Effector CD8-positive, alpha-beta T cell (primary cell): ENCODE measurements at places on chromosomes 1 and 21.
A peak's percentile ranks its signal among the peaks of the same experiment; 100 is the strongest.

DNA sequence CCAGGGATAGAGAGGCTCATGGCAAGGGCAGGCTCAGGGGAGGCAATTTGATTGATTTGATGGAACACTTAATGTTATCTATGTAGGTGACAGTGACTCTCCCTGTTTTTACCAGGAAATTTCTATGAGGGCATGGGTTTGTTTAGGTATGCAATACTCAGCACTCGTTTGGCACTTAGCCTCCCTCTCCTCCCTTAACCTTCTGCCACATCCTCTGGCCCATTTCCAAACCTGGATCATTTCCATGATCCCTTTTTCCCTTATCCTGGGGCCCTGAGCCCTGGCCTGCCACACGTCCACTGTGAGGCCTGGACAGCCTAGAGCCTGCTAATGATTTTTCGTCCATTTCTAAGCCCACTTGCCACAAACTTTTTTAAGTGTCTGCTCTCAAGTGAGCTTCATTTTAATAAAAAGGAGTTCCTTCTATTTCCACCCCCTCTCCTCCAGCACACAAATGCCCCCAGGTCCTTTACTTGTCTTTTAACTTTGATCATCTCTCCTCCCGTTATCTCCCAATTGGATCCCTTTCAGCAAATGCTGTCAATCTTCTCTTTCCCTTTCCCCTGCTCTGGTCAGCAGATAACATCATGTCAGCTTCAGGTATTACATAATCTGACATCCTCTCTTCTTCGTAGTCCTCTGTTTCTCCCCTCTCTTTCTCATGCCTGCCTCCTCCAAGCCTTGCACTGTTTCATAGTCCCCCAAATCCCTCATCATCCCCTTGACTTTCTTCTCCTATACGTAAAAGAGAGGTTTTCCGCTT, 37.8 kb upstream of the GADD45A start:
- DNase-seq: no peak

DNA sequence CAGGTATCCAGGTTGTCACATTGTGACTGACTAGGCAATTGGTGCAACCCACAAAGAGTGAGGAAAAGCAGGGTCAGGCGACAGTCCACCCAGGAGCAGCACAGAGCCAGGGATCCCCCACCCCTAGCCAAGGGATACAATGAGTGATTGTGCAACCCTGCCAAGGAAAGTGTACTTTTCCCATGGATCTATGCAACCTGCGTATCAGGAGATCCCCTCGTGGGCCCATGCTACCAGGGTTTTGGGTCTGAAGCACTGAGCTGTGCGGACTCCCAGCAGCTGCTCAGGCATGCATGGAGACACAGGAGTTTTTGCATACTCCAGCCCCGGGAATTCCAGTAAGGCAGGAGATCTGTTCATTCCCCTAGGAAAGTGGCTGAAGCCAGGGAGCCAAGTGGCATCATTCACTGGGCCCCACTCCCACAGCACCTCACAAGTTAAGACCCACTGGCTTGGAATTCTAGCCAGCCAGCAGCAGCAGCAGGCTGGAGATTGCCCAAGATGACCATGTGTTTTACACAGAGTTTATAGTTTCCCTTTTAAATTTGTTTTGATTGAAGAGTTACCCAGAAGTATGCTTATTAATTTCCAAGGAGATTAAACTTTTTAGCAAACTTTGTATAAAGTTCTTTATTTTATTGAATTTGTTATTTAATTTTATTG, 136.0 kb downstream of the LTN1 start:
- DNase-seq: no peak

- DNase-seq: no peak
Observed at GRCh38 chr1:226603022-226603857, 54.7 kb downstream of the STUM start.

DNA sequence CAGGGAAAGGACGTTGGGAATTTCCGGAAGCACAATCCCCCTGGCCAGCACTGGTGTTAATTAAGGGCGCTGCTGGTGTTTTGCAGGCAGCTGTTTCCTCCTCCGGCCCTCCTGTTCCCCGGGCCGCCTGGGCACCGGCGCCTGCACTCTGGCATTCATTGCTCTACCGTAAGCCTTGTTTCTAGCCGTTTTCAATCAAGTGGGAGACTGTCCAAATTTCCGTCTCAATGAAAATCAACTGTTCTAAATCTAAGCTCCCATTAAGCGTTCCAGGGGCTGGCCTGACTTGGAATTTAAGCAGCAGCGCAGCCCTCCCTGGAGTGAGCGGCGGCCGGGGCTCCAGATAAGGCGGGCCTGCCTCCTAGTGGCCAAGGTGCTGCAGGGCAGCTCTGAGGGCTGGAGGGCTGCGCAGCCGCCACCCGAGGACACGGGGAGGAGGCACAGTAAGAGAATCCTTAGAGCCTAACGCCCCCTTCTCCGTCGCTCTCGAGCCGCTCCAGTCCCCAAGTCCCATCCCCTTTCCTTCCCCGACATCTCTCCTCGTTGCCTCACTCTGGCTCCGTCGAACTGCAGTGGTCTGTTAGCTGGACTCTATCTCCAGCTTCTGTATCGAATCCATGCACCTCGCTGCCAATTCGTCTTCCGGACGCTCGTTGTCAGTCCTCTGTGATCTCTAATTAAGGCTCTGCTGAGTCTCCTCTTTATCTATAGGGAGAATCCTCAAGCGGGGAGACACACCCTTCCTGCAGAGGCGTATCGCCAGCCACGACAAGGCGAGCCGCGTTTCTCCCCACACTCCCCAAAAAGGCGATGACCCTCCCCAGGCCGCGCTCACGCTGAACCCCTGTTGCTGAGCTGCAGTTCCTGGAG, 57.8 kb upstream of the LRRC8D start:
- DNase-seq: peak; percentile 73

GRCh38 chr1:84896279-84896678, 3.3 kb upstream of the LPAR3 start:
- DNase-seq: no peak

DNA sequence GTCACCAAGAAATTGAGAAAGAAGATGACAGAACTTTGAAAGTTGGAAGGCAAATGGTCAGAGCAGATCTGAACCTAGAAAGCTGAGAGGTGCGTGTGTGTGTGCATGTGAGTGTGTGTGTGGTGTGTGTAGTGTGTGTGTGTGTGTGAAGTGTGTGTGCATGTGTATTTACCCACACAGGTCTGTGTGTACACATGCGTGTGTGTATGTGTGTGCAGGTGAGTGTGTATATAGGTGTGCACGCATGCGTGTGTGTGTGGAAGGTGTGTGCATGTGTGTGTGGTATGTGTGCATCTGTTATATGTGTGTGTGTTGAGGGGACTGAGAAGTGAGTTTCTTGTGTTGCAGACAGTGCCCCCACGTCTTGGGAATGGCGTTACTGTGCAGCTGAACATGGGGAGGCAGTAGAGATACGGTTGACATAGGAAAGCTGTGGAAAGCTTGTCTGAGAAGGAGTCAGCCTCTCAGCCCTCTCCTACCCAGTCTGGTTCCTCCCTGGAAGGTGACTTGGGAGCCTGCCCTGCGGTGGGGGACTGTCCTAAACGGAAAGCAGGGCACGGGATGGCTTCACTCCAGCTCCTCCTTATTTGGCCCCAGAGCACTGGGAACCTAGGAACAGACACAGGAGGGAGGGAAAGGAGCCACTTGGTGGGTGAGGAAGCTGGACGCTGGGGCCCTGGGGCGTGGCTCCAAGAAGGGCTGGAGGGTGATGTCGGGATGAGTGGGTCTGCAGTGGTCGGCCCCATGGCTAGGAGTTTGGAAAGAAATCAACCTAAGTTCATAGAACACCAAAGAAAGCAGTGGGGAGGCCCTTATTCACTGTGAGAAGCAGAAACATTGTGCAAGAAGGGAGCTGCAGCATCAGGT, 97.2 kb downstream of the PCBP3 start:
- DNase-seq: no peak

DNA sequence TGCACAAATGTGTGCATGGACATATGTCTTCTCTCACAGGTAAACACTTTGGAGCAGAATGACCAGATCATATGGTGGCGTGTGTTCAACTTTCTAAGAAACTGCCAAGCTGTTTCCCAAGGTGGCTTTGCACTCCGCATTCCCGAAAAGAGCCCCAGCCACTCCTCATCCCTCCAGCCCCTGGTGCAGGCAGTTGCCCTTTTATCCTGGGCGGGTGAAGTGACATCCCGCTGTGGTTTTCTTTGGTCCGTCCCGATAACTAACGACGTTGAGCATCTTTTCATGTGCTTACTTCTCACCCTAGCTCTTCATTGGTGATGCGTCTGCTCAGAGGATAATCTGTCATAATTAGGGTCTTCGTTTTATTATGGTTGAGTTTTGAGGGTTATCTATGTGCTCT, 612.5 kb downstream of the MATN1 start:
- DNase-seq: no peak

DNA sequence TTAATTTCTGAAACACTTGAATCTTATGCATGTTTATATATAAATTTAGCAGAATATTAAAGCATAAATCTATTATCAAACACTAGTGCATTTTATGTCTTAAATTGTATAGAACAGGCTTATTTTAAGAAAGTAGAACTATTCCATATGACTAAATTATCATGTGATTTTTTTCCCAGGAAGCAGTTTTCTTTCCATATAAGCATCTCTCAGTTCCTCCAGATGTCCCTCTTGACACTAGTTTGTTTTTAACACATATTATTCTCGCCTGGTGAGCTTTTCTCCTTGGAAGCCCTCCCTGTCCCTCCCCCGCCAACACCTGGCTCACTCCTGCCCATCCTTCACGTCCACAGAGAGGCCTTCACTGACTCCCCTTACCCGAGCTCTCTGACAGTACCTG, 48.3 kb upstream of the BCAR3 start:
- DNase-seq: no peak

GRCh38 chr1:164735315-164736052, 176.5 kb downstream of the PBX1 start:
- no peak for DNase-seq

DNA sequence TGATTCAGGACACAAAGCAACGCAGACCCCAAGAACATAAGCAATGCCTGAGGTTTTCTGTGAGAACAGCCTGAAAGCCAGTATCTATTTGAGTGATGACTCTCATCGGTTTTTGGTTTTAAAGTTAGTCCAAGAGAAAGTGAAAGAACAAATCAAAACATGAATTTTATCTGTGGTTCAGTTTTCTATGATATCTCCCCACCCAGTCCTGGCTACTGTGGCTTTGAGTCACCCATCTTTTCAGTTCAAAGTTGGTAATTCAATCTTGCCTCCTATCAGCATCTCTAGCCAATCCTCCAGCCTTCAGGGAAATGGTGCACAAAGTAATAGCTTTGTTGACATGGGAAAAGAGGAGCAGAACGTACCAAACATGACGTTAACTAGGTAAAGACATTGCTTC, 40.5 kb upstream of the KRTAP19-8 start:
- no peak for DNase-seq

- no peak for DNase-seq
Observed at GRCh38 chr1:201346337-201346939, 31.0 kb downstream of the TNNT2 start.

GRCh38 chr1:27868932-27869718, 3.2 kb upstream of the THEMIS2 start:
- DNase-seq: peak; percentile 21

- no peak for DNase-seq
Observed at GRCh38 chr1:85406887-85407533, 57.9 kb downstream of the DDAH1 start.

- DNase-seq: no peak
Observed at GRCh38 chr1:38009088-38009840, 3.3 kb upstream of the UTP11 start.

DNA sequence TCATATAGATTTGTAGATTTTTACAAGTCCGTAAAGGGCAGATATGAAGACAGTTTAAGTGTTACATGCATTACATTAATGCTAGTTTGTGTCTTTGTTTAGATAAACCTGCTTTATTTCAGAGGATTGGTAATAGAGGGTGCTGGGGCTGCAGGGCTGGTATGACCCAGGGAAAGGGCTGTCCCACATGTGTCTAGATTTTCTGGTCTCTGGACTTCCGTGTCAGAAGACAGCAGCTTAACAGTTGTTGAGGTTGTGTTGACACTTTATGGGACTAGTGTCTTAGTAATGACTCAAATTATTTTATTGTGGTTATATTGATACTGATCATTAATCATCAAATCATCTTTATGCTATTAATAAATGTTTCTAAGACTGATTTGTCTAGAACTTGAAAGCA, 10.1 kb downstream of the PRDM2 start:
- no peak for DNase-seq

- no peak for DNase-seq
Observed at GRCh38 chr1:79124756-79125155, 118.2 kb upstream of the ADGRL4 start.

DNA sequence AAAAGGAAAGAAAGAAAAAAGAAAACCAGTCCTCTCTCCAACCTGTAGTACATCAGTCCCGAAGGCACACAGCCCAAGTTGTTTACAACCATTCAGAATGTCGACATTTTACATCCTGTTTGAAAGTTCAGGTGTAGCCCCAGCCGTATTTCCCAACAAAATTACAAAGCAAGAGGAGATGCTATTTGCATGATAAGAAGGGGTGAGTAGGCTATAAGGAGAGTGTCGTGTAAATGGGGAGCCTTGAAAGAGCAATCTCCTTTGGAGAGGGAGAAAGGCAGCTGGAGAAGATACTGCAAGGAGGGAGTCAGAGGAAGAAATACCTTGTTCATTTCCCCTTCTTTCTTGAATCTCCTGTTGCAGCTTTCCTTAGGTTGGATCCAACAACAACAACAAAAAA, 35.5 kb upstream of the DENND1B start:
- DNase-seq: no peak

GRCh38 chr1:17276568-17276967, 27.7 kb downstream of the PADI3 start:
- no peak for DNase-seq

DNA sequence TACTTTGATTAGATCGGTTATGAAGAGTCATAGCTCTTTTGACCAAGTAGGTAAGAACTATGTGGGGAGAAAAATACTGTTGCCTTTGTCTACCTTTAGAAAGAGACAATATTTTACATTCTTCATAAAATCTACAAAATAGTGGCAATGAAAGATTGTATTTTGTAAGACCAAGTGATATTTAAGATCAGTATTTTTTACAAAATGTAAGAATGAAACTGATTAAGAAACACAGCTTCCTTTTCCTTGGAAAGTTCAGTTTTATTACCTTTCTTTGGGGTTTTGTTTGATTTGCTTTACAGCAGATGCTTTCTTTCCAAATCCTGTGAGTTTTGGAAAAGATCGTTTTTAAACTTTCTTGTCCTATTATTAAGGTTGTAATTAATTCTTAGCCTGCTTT, 69.8 kb downstream of the SLC35A3 start:
- no peak for DNase-seq

GRCh38 chr1:226697151-226697928, 41.7 kb downstream of the ITPKB start:
- DNase-seq: no peak

DNA sequence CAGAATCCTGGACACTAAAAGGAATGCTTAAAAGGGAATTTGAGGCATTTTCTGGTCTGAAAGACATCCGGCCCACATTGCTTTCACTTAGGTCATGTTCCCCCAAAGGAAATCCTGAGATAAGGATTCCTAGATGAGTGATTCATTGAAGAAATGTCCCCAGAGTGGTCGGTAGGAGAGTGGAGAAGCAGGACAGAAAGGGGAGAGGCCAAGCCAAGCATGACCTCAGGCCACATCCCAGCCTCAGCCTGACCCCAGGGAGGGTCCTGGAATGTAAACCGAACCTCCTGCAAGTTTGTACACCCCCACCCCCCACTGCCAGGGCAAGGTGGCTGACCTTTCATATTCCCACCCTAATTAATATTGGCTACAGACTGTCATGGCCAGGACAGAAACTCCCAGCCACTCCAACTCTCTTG, 16.6 kb downstream of the HIVEP3 start:
- DNase-seq: no peak
